ENCODE measurements at places on chromosomes 2 and 18. TPM values are rescaled to one million over a fixed set of nuclear protein-coding genes. Genes with fewer than 3 reads are reported as not detected.

The MC4R gene
- total RNA-seq: not detected

The FSHR gene
- not detected for total RNA-seq

The WDFY1 gene
- total RNA-seq: 68.0 TPM

The EIF2AK2 gene
- total RNA-seq: 34.8 TPM

All from activated naive CD4-positive, alpha-beta T cell treated with anti-CD3 and anti-CD28 coated beads, Interleukin-2, amount 10 ng/mL, durations not matched to agents 5 hours and 36 hours (primary cell).